ENCODE measurements at places on chromosomes 3 and 15.
A peak's percentile ranks its signal among the peaks of the same experiment; 100 is the strongest.

DNA sequence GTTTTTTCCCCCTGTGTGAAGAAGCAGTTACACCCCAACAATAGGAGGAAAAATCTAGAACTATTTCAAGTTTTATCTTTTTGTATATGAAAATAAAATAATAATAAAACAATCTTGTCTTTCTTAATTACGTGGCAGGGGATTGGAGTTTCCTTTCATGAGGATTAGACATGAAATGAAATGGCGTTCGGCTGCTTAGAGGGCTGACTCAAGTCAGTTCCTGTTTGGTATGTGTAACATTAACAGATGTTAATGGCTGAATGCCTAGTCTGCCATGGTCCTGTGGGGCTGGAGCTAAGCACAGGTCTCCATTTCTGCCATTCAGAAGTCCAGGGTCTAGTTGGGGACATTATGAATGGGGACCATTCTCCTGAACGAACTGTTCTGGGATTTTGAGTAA lies 3.1 kb upstream of the EXOG start:
- no peak for DNase-seq

DNA sequence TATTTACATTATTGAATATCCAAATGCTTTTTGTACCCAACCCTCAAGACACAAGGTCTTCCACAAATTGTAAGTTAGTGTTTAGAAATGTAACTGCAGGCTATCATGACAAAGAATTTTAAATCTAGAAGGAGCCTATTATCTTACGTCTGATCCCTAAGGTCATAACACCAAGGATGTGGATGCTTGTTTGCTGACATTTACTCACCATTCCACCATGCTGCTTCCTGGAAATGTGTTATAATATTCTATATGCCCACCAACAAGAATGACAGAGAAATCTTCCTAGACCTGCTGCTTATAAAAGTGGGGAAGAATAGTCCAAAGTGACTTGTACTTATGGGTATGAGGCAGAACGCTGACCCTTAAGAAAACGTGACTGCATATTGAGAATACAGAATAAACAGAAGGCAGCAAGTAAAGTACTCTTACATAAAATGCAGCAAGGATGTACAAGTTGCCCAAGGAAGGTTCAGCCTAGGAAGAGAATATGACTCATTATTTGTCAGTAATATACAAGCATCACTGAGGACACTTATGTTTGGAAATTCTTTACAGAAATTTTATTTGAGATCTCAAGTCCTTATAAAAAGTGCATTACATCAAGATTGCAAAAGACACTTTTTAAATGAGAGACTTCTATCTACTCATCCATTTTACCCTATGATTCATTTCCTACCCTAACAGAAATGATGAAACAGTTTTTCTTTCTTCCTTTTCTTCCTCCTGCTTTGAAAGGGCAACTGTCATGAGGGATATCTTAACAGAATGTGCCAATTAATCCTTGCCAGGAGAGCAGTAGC lies 59.6 kb downstream of the ESYT3 start:
- DNase-seq, result peak; percentile 10

- no peak for DNase-seq
Measured at GRCh38 chr3:102006812-102007485, 157.6 kb downstream of the NFKBIZ start.

DNA sequence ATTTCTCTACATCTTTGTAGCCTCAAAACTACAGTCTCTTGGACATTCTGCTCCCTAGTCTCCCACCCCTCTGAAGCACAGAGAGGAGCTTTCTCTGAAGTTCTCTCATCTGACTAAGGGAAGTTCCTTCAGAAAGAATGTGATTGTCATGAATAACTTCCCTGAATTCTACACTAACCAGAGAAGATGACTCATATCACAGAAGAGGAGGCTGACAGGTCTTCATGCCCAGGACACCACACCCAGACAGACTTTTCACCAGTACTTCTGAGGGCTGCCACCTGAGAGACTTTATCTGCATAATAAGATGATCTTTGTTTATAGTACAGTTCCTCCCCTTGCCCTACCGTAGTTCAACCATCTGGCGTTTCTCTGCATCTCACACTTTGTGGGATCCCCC lies 52.8 kb downstream of the CDIN1 start:
- peak; percentile 21 for DNase-seq

DNA sequence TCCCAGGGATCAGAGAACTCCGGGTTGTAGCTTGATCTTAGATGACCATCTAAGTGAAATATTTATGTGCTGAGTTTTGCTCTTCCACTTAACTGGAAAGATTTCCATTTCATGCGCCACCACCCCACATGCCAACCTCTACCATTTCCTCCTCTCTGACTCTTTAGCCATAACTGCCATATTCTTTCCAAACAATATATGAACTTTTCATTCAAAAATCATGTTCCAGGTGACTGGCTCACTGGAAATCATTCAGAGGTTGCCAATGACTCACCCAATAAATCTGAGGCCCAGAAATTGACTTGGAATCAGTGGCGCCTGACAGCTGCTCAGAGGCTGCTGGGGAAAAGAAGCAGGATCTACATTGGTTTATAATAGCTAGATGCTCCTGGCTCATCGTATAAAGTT lies 31.6 kb upstream of the FAM174B start:
- DNase-seq, result peak; percentile 74

GRCh38 chr15:43268111-43269105 lies 1.7 kb upstream of the TGM5 start:
- DNase-seq, result no peak

DNA sequence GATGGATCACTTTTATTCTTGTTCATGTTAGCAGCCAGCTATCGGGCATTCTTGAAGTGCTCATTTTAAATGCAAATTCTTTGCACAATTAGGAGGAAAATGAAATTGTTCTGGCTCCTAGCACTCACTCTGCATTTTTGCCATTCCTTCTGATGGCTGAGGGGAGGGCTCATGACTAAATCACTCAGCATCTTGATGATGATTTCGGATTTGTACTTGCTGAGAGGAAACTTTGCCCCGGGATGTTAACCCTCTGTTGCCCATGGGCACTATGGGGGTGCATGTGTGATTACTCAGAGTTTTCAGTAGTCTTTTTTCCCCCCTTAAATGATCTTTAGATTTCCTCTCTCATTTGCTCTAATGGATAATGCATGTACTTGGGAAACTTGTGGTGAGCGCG lies 299.6 kb upstream of the C2CD4B start:
- DNase-seq, result peak; percentile 47

- DNase-seq, result peak; percentile 79
Measured at GRCh38 chr3:5123937-5124336, 1.8 kb downstream of the ARL8B start.

GRCh38 chr3:70138606-70139005 lies 139.1 kb downstream of the SAMMSON start:
- no peak for DNase-seq

DNA sequence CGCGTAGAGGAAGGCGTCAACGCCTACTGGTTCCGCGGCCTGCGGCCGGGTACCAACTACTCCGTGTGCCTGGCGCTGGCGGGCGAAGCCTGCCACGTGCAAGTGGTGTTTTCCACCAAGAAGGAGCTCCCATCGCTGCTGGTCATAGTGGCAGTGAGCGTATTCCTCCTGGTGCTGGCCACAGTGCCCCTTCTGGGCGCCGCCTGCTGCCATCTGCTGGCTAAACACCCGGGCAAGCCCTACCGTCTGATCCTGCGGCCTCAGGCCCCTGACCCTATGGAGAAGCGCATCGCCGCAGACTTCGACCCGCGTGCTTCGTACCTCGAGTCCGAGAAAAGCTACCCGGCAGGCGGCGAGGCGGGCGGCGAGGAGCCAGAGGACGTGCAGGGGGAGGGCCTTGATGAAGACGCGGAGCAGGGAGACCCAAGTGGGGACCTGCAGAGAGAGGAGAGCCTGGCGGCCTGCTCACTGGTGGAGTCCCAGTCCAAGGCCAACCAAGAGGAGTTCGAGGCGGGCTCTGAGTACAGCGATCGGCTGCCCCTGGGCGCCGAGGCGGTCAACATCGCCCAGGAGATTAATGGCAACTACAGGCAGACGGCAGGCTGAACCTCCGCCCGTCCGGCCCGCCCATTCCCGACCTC lies 4.1 kb downstream of the ISLR2 start:
- DNase-seq, result peak; percentile 9
